ENCODE measurements at places on chromosomes 1 and 21. TPM values are rescaled to one million over a fixed set of nuclear protein-coding genes. Genes with fewer than 3 reads are reported as not detected.

- no peak for DNase-seq
Observed at GRCh38 chr1:47745715-47746609, 251.2 kb downstream of the TRABD2B start.

The LORICRIN gene
- total RNA-seq, result 0.33 TPM

The RNF223 gene
- 0.05 TPM for total RNA-seq

The ARHGAP29 gene
- total RNA-seq, result 5.4 TPM

The TSSK3 gene
- 0.28 TPM for total RNA-seq

Measured in thymus (tissue), 14 donors.